ENCODE measurements at places on chromosomes 16 and 17.

DNA sequence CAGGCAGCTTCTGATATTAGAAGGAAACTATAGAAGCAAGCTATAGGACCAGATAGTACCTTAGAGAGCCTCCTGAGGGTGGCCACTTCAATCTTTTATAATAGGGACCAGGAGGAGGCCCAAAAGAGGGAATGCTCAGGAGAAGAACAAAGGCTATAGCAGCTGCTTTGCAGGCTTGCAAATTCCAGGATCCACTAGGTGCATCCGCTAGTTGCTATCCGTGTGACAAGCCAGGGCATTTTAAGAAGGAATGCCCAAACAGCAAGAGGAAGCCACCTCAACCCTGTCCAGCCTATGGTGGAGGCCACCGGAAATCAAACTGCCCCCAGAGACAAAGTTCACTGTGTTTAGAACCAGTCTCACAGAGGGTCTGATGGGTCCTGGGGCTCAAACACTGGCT is 192.6 kb upstream of the KIF2B start:
- no peak for DNase-seq

- peak; percentile 34 for DNase-seq
These were observed 74.0 kb downstream of the TANC2 start for GRCh38 chr17:63039899-63040602.

GRCh38 chr17:13537167-13537731 is 64.5 kb downstream of the HS3ST3A1 start:
- no peak for DNase-seq

DNA sequence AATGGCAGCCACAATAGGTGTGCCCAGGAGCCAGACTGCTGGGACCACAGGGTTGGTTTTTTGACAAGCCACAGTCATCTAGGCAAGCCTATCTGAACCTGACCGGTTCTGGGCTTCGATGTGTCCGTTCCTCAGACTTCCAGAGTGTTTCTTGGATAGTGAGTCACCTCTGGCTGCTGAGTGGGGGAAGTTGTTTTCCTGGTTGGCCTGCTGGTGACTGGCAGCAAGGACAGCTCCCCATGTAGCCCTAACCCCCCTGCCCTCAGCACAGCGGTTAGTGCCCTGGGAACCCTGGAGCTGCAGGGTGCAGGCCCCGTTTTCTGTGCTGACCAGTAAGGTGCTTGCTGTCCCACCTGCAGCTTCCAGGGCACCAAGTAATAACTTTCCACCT is 65.5 kb downstream of the PLD6 start:
- DNase-seq = peak; percentile 76

DNA sequence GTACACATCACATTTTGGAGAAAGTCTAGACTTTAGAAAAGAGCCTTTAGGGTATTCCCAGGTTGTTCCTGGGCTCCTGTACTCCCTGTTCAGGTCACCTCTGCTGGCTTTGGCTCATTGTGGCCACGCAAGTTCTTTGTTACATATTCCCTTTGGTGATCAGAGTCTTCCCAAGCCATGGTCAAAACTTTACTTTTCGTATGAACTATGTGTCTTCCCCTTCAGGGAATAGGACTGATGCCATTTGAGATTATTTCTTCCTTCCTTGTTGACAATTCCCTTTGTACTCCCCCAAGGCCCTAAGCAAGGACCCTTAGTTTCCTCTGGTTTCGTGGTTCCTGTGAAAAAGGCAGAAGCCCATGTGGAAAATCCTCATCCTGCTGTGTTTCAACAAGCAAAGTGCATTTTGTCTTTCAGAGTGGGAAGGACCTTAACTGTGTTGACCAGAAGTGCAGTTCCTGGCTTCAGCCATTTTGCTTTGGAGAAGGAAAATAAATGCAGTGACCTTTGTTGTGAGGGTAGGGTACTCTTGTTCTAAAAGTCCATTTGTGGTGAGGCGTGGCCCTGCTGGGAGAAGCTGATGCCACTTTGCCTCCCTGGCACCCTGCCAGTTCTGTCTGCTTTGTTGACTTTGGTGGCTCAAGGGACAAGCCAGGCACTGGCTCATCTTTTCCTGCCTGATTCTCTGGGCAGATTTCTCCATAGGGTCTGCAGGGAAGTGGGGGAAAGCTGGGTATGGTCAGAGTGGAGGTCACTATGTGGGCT is 55.1 kb downstream of the ZNRF1 start:
- DNase-seq = no peak

- DNase-seq = no peak
These were observed 117.4 kb upstream of the CES5A start for GRCh38 chr16:55992551-55992950.

GRCh38 chr16:79250502-79251098 is 349.9 kb downstream of the MAF start:
- DNase-seq = no peak
